ENCODE measurements at places on chromosomes 3 and 15.

DNA sequence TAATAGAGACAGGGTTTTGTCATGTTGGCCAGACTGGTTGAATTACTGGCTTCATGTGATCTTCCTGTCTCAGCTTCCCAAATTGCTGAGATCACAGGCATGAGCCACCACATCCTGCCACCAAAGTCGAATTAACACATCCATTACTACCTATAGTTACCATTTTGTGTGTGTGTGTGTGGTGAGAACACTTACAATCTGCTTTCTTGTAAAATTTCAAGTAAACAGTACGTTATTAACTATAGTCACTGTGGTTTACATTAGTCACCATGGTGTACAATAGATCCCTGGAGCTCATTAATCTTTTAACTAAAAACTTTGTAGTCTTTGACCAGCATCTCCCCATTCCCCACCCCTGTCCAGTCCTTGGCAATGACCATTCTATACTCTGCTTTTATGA is 270.0 kb downstream of the NAALADL2 start:
- no peaks in the 10 kb centered on the region for H3K4me1 ChIP-seq
- no peaks in the 10 kb centered on the region for H3K36me3 ChIP-seq
- no peaks in the 10 kb centered on the region for H3K27me3 ChIP-seq

DNA sequence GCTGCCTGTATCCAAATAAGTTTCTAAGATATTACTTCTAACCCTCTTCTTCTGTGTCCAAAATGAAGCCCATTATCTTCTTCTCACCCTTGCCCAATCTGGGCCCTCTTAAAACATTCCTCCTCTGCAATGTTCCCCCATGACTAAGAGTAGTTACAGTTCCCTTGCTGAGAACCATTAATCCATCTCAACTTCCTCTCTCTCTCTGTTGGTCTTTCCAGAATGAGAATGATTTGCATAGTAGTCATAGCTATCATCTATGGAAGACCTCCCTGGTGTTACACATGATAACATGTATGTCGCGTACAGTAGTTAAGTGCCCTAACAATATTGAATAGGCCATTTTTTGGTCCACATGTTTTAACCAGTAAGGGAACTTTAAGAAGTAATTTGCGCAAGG is 177.9 kb downstream of the ANXA2 start:
- H3K36me3 ChIP-seq = no peaks in the 10 kb centered on the region
- no peaks in the 10 kb centered on the region for H3K4me1 ChIP-seq
- DNase-seq = no peak
- H3K27ac ChIP-seq = no peak overlapping the region
- peaks cover 16% of the 10 kb centered on the region for H3K27me3 ChIP-seq

GRCh38 chr3:71407823-71408222 is 175.7 kb downstream of the FOXP1 start:
- no peak overlapping the region for H3K27ac ChIP-seq
- no peak overlapping the region for H3K4me3 ChIP-seq
- no peak for DNase-seq

DNA sequence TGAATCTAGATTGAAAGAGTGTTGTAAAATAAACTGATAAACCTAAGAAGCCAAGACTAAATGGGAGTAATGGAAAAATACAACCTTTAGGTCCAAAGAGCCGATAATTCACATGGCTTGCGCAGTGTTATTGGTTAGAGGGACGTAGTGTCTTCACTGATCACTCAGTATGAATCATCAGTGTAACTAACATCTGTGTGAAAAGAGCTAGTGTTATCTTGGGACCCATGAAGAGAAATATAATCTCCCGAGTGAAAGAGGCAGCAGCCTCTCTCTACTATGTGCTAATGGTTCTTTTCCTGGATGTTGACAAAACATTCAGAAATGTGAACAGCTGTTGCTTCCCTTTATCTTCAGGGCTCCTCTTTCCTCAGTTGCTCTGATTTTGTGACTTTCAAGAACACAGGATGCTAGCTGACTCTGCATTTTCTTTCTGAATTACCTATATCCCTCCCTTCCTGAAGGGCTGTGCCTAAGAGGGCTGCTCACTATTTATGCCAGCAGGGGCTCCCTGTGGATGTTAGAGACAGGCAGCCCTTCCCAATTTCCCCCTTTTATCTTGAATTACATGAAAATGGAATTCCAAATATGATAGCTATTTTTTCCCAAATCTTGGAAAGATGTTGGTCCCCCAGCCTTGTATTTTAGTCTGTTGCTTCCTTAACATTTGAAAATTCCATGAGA is 128.8 kb downstream of the GRM7 start:
- H3K27me3 ChIP-seq = no peaks in the 10 kb centered on the region
- H3K36me3 ChIP-seq = no peaks in the 10 kb centered on the region

DNA sequence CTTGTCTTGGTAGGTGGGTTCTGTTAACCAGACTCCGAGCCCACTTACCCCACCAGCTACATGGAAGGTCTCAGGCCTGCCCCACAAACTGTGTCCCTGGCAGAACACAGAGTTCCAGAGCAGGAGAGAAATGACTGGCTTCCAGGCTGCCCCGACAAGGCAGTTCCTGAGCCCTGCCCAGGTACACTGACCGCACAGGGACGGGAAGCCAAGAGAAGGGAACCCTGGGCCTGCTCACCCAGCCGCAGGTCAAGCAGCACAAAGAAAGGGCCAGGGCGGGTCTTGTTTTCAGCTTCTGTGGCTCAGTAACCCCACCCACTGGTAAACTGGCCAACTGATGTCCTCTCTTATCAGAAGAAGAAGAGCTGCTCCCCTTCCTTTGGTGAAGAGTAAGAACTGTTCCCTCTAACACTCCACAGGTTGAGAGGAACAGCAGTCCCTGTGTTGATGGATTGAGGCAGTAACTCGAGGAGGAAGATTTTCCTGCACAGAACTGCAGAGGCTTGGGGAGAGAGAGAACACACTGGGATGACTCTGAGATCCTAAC is 68.4 kb downstream of the CRTC3 start:
- H3K27me3 ChIP-seq = no peaks in the 10 kb centered on the region
- peaks cover 48% of the 10 kb centered on the region for H3K36me3 ChIP-seq
- peak overlapping the region; percentile 53 for H3K4me3 ChIP-seq
- DNase-seq = peak; percentile 76
- H3K27ac ChIP-seq = peak overlapping the region; percentile 89

DNA sequence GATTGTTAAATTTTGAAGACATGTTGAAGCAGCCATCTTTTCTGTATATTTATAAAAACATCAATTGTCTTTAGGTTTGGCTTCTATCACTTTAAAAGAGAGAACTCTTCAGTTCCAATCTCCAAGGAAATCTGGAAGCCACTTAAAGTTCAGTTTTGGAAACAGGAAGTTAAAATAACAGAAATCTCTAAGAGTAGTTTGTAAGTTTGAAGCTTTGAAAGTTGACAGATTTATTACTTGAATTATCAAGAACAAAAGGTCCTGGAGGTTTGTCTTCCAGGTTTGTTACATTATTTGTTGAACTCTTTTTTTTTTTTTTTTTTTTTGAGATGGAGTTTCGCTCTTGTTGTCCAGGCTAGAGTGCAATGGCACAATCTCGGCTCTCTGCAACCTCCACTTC is 30.0 kb downstream of the RNF111 start:
- no peaks in the 10 kb centered on the region for H3K27me3 ChIP-seq
- no peak for DNase-seq
- H3K36me3 ChIP-seq = peaks cover 14% of the 10 kb centered on the region
- peaks cover 7% of the 10 kb centered on the region for H3K4me1 ChIP-seq

DNA sequence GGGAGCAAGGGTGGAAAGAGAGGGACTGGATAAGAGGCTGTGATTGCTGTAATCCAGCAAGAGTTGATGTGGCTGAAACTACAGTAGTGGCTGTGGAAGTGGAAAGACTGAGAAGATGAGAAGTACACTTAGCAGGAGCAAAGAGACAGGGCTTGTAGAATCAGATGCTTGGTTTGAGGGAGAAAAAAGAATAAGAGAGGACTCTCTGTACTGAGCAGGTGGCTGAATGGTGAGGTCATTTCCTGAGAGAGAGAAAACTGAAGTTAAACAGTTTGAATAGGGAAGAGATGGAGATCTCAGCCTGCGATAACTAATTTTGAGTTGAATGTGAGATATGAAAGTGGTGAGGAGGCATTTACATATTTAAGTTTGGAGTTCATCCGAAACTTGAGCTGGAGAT is 95.8 kb upstream of the SLC25A36 start:
- no peaks in the 10 kb centered on the region for H3K36me3 ChIP-seq
- no peak overlapping the region for H3K4me3 ChIP-seq
- H3K27me3 ChIP-seq = peaks cover 19% of the 10 kb centered on the region

- H3K36me3 ChIP-seq = no peaks in the 10 kb centered on the region
- H3K27me3 ChIP-seq = peaks cover 16% of the 10 kb centered on the region
- DNase-seq = no peak
- no peaks in the 10 kb centered on the region for H3K4me1 ChIP-seq
Observed at GRCh38 chr3:152589644-152590043, 245.3 kb upstream of the P2RY1 start.

DNA sequence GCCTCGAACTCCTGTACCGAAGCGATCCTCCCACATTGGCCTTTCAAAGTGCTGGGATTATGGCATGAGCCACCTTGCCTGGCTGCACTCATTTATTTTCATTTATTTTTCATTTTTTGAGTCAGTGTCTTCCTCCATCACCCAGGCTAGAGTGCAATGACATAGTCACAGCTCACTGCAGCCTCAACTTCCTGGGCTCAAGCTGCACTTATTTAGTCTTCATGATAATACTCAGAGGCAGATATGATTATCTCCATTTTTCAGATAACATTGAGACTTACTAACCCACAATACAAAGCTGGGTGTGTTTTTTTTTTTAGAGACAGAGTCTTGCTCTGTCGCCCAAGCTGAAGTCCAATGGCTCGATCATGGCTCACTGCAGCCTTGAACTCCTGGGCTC is 10.0 kb downstream of the PRKCI start:
- DNase-seq = no peak
- H3K27ac ChIP-seq = no peak overlapping the region
- H3K4me1 ChIP-seq = peaks cover 3% of the 10 kb centered on the region
- no peak overlapping the region for H3K4me3 ChIP-seq
- H3K36me3 ChIP-seq = peaks cover 9% of the 10 kb centered on the region

GRCh38 chr3:105867712-105868430 is 941 bp downstream of the CBLB start:
- no peak for DNase-seq
- peak overlapping the region; percentile 93 for H3K4me3 ChIP-seq
- H3K27me3 ChIP-seq = no peaks in the 10 kb centered on the region
- H3K4me1 ChIP-seq = peaks cover 32% of the 10 kb centered on the region
- peaks cover 47% of the 10 kb centered on the region for H3K36me3 ChIP-seq
- peak overlapping the region; percentile 98 for H3K27ac ChIP-seq

DNA sequence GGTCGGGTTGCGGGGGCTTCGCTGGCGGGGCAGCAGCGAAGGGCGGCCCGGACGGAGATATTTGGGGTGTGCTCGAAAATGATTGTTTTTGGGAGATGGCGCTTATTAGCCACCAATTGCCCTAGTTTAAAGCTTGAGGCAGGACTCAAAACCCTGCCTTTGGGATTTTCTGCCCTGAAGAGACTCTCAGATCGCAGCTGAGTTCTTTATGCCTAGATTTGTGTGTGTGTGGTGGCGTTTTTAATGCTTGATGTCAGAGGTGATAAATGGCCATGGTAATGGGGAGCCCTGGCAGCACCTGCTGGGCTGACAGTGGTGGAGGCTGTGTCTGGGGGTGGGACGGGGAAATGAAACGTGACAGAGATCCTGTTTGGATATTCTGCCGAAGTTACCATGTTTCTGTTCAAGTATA is 604 bp downstream of the KCTD6 start:
- H3K4me3 ChIP-seq = peak overlapping the region; percentile 91
- H3K36me3 ChIP-seq = peaks cover 2% of the 10 kb centered on the region
- DNase-seq = peak; percentile 75
- H3K27ac ChIP-seq = peak overlapping the region; percentile 86

- H3K4me3 ChIP-seq = no peak overlapping the region
- DNase-seq = peak; percentile 19
- peaks cover 25% of the 10 kb centered on the region for H3K36me3 ChIP-seq
- no peak overlapping the region for H3K27ac ChIP-seq
- H3K27me3 ChIP-seq = no peaks in the 10 kb centered on the region
- peaks cover 2% of the 10 kb centered on the region for H3K4me1 ChIP-seq
Observed at GRCh38 chr15:58842713-58843396, 71.8 kb downstream of the MINDY2 start.

DNA sequence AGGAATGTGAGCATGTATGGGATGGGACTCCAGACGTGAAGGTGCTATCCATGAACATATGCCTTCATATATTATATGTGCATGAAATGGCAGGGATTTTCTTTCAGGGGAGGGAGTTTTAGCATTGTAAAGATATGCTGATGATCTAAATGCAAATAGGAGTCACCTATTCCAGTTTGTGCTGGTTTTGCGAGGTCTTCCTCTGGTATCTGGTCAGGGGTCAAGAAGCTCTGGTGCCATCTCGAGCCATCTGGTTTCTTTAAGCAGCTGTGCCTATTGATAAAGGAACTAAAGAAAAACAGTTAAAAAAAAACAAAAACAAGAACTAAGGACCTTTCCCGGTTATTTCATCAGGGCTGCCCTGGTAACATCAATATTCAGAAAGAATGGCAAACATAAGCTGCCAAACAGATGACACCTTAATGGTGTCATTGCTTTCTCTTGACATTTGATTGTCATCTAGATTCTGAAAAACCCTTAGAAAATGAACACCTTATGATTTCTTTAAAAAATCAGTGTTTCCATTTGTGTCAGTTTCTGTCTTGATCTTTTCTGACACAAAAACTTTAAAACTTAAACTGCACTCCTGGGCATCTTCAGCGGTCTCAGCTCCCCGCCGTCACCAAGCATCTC is 22.7 kb downstream of the APH1B start:
- DNase-seq = no peak
- no peaks in the 10 kb centered on the region for H3K4me1 ChIP-seq
- H3K36me3 ChIP-seq = peaks cover 1% of the 10 kb centered on the region
- no peaks in the 10 kb centered on the region for H3K27me3 ChIP-seq

GRCh38 chr3:186214670-186215069 is 105.8 kb upstream of the ETV5 start:
- peaks cover 37% of the 10 kb centered on the region for H3K27me3 ChIP-seq
- no peaks in the 10 kb centered on the region for H3K36me3 ChIP-seq
- DNase-seq = no peak

DNA sequence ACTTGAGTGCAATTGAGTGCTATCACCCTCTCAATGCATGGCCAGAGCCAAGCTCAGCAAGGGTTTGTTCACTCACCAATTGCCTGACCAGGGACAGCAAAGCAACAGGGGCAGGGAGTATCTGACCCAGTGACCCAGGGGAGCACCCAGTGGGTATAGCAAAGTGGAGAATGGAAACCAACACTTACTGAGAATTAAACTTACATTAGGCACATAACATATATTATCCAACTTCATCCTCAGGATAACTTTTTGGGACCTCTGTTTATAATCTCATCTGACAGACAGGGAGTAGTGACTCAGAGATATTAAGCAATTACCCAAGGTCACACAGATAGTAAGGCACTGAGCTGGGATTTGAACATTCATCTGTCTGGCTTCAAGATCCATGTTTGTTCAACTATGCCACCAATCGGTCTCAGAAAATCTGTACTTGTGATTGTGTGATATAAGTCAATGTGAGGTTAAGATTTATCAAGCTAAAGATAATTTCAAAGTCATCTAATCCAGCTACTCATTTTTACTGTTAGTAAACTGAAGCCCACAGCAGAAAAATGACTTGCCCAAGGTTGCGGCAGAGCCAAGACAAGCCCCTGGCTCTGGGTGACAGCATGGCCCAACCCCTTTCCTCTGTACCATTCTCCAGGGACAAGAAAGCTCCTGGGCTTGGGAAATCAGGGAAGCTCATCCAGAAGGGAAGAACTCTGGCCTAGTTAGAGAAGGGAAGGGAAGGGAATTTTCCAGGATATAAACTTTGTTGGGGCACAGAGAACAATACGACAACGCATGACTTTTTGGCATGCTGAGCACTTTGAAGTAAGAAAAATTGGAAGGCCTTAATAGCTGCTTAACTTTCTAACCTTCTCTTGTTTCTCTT is 138.0 kb upstream of the SMAD3 start:
- H3K4me1 ChIP-seq = peaks cover 7% of the 10 kb centered on the region
- peaks cover 19% of the 10 kb centered on the region for H3K27me3 ChIP-seq
- no peak overlapping the region for H3K4me3 ChIP-seq
- DNase-seq = no peak
- H3K36me3 ChIP-seq = no peaks in the 10 kb centered on the region

Measured in activated CD4-positive, alpha-beta T cell treated with anti-CD3 and anti-CD28 coated beads, Interleukin-2, amount 10 ng/mL, durations not matched to agents 24 days and 14 days (primary cell).